ENCODE measurements at places on chromosomes 1 and 21.

GRCh38 chr21:35627462-35627861 lies 432.9 kb downstream of the SETD4 start:
- DNase-seq, result no peak

- DNase-seq, result no peak
Measured at GRCh38 chr1:194644528-194644927, 1458.1 kb upstream of the B3GALT2 start.

DNA sequence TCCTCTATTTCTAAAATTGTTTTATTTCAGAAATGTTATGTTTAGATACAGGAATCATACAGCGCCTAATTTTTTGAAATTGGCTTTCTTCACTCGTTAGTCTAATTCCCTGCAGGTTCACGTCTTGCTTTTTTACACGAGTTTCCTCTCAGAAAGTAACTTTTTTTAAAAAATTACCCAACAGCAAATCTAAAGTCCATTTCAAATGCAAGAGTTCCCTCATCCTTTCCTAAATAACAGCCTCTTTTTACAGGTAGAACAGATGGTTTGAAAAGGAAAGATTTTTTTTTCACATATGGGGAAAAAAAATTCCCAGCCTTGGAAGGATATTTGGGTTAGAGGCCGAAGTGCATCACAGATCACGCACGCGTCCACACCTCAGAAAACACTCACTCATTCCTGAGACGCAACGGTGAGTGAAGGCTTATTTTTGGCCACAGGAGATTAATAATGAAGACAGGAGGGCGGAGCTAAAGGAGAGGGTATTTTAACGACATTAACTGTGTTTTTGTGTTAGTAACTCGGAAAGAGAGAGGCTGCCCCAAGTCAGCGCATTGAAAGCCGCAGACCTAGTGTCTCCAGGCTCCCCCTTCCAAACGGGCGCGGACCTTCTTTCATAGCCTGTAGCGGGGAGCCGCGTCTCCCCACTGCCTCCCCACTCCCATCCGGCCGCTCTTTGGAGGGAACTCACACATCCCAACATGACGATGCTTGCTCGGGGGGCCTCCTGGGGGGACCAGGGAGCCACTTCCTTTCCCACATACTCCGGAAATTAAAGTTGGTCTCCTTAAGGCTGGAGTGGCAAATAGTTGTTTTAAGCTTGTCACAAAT lies 969 bp upstream of the RIPK4 start:
- no peak for DNase-seq

GRCh38 chr1:46372431-46372830 lies 21.7 kb upstream of the FAAH start:
- no peak for DNase-seq

- DNase-seq, result no peak
Measured at GRCh38 chr1:209885403-209886218, 52.4 kb upstream of the SYT14 start.
